ENCODE measurements at places on chromosomes 4 and X. TPM values are rescaled to one million over a fixed set of nuclear protein-coding genes. Genes with fewer than 3 reads are reported as not detected.

DNA sequence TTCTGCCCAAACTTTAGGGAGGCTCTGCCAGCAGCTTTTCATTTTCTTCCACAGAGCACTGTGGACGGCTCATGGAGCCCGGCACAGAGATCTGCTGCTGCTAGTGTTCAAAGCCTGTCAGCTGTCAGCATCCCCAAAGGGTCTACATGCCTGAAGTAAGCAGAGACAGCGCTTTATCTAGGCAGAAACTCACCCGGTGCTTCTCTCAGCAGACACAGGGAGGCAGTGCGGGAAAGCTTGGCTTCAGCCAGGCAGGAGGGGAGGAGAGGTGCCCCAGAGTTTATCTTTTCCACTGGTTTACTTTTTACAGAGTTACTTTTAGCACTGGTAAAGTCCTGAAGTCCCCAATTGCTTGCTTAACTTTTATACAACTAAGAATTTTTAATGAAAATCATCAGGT, 339.3 kb downstream of the NKX6-1 start:
- no peak for DNase-seq

DNA sequence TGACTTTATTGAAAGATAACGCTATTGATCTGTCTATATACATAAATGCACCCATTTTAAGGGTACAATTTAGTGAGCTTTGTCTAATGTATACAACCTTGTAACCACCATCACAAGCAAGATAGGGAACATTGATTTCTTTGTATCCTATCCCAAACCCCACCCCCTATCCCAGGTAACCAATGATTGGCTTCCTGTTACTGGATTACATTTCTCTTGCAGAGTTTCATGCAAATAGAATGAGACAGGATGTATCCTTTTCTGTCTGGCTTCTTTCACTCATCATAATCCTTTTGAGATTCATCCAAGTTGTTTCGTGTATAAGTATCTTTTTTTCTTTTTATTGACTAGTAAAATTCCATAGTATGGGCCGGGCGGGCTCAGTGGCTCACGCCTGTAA, 1.6 kb upstream of the GRIPAP1 start:
- no peak for DNase-seq

Gene MAGEB17
- total RNA-seq: not detected

Gene AKAP14
- not detected for total RNA-seq

- no peak for DNase-seq
These were observed 26.8 kb upstream of the UGT2B4 start for GRCh38 chr4:69522554-69522953.

All from chondrocyte (in vitro differentiated cells).